ENCODE measurements at places on chromosomes 2 and 18.

GRCh38 chr2:479490-480176 is 191.7 kb upstream of the ALKAL2 start:
- no peak for DNase-seq

GRCh38 chr2:65985986-65986385 is 448.9 kb upstream of the MEIS1 start:
- no peak for DNase-seq

DNA sequence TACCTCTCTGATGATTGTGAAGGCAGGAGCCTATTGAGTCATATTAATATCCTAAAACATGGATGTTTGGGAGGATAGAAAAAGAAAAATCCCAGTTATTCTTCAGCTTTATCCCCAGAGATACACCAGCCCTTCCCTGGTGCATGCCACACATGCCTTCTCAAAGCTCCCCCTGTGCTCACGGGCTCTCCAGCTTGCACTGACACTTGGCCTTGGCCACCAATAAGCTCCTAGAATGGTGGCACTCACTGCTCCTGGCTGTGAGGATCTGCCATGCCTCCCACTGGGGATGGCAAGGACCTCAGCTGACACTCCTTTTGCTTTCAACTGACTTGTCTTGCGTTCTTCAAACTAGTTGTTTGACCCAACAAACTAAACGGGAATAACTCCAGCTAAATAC is 15.9 kb downstream of the SLC14A1 start:
- DNase-seq = no peak

DNA sequence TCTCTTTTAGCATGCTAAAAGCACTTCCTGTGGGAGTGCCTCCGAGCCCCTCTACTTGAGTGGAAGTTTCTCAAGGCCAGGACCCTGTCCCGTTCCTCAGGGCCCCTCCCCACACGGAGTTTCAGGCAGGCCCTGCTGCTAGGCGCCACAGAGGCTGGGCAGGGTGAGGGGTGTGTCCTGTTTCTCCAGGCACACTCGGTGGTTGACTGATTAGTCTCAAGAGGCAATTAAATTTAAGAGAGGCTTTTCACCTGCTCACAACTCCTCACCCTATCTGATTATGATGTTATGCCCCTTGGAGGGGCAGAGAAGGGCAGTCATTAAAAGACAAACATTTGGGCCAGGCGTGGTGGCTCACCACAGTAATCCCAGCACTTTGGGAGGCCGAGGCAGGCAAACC is 160.8 kb upstream of the HAAO start:
- no peak for DNase-seq

- DNase-seq = no peak
Measured at GRCh38 chr2:190678444-190679162, 29.7 kb downstream of the NAB1 start.

DNA sequence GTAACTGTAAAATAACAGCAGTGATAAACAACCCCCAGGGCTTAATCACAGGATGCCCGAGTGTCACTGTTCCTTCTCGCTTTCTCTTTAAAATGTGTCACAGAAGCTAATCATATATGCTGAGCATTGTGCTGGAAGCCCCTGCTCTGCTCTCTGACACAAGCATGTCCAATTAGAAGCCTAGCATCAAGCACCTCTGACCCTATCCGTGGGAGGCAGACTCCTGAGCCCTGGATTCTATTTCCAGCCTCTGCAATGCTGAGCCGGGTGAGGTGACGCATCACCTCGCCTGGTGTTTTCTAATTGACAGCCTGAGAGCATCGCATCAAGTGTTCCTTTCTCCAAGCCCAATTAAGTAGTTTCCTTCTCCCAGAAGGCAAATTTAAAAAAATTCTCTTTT is 19.7 kb upstream of the SCG2 start:
- DNase-seq = no peak

DNA sequence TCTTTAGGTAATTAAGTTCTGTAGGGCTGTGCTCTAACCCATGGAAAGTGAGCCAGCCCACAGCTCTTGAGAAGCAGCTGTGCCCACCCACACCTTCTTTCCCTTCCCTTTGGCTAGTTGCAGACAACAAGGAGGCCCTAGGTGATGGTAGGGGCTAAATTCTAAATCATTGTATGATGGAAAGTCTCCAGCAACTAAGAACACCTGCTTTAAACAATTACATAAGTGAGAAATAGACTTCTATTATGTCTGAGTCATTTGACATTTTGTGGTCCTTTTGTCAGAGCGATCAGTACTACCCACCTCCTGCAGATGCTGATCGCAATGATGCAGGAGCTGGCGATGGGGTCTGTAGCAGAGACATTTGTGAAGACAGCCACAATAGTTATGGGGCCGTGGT is 79.6 kb downstream of the TEX51 start:
- DNase-seq = no peak

DNA sequence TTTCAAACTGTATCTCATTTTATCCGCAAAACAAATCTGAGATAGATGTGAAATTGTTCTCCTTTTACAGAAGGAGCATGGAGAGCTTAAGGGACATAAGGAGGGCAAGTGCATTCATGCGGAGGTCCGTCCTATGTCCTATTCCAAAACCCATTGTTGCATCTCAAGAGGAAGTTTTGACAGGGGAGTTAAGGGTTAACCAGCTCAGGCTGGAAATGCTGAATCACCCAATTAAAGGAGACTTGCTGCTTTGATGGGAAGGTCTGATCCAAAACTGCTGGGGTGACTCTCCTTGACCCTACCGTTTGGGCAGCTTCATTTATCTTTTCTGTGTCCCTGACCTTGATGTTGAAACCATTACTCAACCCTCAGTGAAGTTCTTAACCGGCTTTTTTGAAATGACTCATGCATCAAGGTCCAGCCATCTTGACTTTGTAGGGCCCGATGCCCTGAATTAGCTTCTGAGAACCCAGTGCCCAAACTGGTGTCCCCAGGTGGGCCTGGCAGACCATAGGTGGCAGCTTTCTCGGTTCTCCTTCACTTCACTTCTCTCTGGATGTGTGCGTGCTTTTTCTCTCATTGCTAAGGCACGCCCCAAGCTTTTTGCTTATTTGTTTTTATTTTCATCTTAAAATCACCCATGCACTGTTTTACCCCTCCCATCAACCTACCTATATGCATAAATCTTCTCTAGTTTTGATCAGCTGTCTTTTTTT is 15.9 kb upstream of the TXNDC2 start:
- no peak for DNase-seq

- no peak for DNase-seq
Measured at GRCh38 chr2:68829749-68830148, 41.4 kb downstream of the BMP10 start.

DNA sequence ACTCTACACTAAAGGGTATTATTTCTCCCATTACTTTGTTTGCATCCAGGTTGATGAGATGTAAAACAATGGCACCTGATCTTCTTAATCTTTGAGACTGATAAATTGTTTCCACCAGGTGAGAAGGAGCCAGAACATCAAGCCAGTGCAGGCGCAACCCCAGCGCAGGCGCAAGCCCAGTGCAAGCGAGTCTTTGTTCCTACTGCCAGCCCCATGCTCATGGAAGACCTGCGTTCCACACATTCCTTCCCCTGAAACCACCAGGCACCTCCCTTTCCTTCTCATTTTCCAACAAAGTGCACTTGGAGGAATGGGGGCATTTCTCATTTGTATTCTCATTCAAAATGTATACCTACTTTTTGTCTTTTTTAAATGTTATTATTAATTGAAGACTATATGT is 188.7 kb upstream of the SMAD2 start:
- no peak for DNase-seq

DNA sequence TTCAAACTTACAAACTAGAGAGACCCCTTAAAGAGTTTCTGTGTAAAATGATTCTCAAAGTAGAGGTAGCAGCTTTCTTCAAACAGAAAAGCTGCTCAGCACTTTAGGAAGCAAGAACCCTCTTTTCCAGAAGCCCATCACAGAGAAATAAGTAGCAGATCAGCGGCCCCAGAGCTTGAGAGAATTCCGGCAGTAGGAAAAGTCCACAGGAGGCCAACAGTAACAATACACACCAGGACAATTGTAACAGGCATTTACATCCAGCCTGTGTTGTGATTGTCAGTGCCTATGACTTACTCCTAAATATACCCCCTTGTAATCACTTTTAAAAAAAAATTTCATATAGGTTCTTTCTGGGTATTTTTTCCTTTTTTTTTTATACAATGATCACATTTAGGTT is 161.4 kb upstream of the ACVR2A start:
- no peak for DNase-seq

DNA sequence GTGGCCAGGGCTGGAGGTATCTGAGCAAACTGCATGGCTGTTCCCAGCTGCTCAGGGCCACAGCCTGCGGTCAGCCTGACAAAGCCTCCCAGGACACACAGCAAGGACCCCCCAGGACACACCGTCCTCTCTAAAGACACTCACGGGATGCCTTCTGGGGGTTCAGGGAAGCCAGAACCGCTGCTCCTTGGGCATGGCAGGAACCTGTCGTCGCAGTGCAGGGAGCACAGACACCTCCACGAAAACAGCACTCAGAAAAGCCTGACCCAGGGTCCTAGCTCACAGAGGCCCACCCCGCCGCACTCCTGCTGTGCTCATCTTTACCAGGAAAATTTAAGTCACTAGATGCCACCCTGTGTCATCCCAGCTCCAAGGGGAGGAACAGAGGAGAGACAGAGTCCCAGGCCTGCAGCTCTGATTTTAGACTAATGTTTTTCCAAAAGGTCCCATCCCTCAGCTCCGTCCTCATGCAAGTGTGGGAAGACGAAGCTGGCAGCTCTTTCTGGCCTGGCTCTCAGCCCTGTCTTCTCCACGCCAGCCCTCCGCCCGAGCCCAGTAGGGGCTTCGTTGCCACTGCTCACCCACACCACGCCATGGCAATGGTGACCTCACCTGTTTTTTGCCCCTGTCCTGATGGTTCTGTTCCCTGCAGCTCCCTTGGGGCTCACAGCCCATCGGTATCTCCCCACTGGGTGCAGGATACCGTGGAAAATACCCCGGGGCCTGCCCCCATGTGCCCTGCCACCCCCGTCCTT is 23.9 kb upstream of the SLC66A3 start:
- no peak for DNase-seq

GRCh38 chr2:171712051-171712450 is 24.8 kb downstream of the DYNC1I2 start:
- DNase-seq = no peak

DNA sequence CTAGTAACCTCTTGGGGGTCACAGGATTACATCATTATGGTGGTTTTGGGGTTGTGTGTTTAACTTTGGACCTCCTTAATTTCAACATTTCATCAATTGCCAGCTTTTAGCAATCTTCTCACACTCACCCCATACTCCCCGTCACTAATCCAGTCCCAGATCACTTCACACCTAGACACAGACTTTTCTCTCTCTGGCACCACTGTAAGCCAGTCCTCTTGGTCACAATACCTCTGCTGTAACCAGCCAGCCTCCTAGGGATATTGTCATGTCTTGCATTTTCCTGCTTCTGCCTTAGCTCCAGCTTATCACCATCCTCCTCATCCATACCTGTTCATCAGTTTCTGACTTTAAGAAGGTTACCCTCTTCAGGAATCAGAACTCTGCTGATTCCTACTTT is 1.6 kb upstream of the STK17B start:
- no peak for DNase-seq

DNA sequence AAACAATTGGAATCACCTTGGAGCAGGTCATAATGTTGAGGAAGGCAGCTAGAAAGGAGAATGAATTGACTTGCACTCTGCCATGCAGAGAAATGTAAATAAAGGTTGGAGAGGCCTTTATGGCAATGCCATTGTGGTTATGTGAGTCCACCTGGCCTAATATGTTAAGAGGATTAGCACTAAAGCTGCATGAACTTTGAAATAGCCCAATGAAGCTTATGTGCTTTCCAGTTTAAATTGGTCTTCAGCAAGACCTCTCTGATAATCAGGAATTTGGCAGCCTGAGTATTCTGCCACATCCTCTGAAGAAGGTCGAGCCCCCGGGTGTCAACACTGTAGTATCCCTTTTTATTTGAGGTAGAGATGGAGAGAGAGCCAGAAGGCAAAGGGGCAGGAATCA is 464.9 kb downstream of the CDH2 start:
- no peak for DNase-seq

DNA sequence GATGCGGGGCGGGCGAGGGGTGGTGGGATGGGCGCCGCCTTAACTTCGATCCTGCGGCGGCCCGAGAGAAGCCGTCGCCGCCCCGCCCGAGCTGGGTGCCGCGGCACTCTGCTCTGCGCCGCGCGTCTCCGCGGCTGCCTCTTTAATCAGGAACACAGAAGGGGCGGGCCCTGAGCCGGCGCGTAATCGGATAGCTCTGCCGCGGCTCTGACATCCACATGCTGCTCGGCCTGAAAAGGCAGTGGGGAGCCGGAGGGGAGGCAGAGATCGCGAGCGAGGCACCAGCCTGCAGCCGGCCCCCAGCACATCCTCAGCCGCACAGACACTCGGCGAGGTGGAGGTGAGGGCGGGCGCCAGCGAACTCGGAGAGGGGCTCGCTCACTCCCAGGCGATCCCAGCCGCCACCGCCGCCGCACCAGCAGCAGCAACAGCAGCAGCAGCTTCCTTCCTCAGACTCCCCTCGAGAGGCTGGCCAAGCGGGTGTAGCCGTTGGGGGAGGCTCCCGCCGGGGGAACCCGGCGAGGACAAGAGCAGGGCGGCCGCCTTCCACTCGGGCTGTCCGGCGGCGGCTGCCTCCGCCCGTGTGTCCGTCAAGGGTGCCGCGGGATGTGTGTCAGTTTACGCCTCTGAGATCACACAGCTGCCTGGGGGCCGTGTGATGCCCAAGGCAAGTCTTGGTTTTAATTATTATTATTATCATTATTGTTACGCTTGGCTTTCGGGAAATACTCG is at the start of gene NRP2:
Gene NRP2, plus strand, starts transcription at position 263 of the 732 bp plus-strand sequence. CDS start 790 bp downstream, outside the sequence.
- no peak for DNase-seq

- no peak for DNase-seq
Measured at GRCh38 chr18:49817947-49818346, 4.6 kb upstream of the ACAA2 start.

GRCh38 chr2:240322231-240322955 is 113.1 kb upstream of the GPC1 start:
- DNase-seq = no peak

GRCh38 chr2:228613133-228613850 is 431.8 kb upstream of the SPHKAP start:
- DNase-seq = no peak

DNA sequence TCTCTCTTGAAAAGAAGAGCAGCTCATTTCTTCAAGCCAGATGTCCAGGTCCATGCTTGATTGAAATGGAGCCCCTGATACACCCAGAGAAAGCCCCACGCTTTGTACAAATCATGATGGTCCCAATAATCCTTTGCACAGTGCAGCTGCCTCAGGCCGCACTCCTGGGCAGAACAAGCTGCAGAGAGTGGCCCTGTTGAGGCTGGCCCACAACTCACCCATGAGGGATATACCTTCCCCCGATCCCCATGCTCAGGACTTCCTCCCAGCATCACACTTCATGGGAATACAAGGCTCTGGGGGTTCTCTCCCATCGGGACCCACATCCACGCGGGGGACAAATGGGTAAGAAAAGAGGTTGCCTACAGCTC is 181.8 kb downstream of the CTIF start:
- DNase-seq = no peak
